ENCODE measurements at places on chromosomes 3 and 15.

DNA sequence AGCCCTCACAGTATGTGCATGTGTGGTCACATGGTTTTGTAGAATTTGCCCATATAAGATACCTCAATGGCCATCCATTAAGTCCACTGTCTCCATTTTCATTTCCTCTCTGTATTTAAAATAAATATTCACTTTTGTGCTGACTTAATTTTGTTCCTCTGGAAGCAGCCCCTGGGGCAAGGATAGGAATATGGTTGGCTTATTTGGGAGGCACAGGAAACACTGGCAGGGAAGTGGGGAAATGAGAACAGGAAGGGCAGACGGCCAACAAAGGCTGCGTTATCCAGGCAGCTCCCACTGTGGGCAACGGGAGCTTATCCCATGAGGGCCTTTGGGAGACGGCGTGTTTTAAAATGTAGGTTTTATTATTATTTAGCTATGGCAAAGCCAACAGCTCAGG is 148.6 kb downstream of the SHQ1 start:
- no peak for DNase-seq

- no peak for DNase-seq
These were observed 1.6 kb downstream of the PTX3 start for GRCh38 chr3:157438194-157438730.

GRCh38 chr15:59237119-59237855 is 30.6 kb downstream of the LDHAL6B start:
- peak; percentile 54 for DNase-seq

GRCh38 chr3:33883951-33884561 is 85.6 kb downstream of the PDCD6IP start:
- no peak for DNase-seq

DNA sequence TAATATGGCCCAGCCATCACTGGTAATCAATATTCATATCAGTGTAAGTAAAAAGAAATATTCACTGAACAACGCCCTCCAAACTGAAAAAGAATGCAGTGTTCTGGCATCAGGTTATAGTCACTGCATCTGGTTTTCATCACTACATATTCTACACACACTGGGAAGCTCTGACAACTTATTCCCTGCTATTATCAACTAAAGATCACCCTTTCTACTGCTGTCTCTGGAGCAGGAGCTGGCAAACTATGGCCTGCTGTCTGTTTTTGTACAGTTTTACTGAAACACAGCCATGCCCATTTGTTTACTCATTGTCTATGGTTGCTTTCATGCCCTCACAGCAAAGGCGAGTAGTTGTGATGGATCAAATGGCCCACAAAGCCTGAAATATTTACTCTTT is 35.3 kb downstream of the TUBGCP4 start:
- no peak for DNase-seq

DNA sequence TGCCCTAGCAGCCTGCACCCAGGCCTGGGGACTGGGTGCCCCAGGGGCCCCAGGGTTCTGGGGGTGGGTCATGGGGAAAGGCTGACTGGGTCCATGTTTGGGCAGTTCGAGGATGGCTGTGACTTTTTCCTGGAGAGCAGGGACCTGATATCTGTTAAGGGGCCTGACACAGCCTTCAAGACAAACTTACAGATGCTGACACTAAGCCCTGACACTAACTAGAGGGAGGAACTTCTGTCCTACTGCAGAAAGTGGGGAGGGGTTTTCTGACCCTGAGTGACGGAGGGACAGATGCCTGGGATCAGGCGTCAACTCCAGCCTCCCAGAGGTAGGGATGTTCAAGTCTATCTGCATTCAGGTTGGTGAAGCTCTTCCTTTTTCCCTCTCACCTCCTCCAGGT is 45.0 kb upstream of the SLC6A11 start:
- no peak for DNase-seq
